GOT3 (cell line): ENCODE measurements at places on chromosomes 7 and 10.
A peak's percentile ranks its signal among the peaks of the same experiment; 100 is the strongest.

DNA sequence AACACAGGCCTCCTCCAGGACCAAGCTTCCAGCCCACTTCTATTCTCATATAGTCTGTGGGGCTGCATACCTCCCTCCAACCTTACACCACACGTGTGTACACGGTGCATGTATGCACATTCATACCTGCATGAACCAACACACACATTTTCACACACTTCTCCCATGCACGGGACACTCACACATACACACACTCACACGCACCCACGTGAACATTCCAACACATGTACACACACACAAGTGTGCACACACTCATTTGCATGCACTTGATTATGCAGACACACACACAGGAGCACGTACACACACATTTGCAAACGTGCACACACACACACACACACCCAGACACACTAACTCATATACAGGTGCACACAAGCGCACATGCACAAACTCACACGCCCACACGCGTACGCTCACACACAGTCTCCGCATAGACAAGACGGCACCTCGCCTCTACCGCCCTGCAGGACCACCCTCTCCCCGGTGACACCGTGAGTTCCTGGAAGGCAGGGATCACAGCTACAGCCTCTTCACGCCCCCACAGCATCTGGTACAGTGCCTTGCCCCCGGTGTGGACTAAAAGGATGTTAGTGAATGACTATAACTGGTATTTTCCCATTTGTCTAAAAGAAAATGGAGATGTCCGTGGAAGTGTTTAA, 263.8 kb downstream of the PTPRN2 start:
- DNase-seq: no peak

GRCh38 chr7:111903016-111903415, 303.2 kb downstream of the DOCK4 start:
- DNase-seq: no peak

DNA sequence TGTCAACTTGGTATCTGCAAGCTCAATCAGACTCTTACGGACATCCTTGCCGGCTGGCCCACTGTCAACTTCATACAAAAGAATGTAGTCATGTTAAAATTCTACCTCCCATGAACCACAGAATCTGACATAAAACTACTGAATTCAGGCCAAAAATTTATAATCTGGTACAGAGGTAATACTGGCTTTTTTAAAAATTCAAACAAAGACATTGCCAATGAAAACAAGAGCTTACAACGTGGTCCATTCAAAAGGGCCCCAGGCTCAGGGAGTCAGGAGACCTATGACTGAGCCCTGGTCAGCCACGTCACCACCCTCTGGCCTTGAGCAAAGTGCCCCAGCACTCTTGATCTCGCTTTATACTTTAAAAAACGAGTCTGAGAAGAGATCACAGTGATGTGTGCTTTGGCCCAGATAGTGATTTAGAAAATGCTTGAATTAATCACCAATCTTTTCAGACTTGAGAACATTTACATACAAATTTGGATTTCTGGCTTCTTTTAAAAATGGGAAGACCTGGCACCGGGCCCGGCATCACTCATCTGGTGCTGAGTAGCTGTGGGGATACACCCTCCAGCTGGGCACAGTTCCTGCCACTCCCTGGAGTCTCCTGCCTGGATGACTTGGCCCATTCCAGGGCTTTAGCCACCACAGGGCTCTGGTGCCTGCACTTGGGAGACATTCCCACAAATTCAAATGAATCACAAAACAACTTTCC, 94.1 kb downstream of the PIP4K2A start:
- DNase-seq: peak; percentile 74

DNA sequence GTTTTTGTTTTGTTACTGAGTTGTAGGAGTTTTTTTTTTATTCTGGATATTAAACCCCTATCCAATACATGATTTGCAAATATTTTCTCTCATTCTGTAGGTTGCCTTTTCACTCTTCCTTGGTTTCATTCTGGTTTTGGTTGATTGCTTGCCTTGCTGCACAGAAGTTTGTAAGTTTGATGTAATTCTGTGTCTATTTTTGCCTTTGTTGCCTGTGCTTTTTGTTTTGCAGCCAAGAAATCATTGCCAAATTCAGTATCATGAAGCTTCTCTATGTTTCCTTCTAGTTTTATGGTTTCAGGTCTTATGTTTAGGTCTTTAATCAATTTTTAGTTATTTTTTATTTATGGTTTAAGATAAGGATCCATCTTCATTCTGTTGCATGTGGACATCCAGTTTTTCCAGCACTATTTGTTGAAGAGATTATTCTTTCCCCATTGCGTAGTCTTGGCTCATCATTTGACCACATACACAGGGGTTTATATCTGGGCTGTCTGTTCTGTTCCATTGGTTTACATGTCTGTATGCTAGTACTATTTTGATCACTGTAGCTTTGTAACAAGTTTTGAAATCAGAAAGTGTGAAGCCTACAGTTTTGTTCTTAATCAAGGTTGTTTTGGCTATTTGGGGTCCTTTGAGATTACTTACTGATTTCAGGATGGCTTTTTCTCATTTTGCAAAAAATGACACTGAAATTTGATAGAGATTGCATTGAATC, 26.4 kb downstream of the BMPR1A start:
- no peak for DNase-seq

- no peak for DNase-seq
These were observed 1189.2 kb downstream of the TYW1 start for GRCh38 chr7:68185631-68186456.

DNA sequence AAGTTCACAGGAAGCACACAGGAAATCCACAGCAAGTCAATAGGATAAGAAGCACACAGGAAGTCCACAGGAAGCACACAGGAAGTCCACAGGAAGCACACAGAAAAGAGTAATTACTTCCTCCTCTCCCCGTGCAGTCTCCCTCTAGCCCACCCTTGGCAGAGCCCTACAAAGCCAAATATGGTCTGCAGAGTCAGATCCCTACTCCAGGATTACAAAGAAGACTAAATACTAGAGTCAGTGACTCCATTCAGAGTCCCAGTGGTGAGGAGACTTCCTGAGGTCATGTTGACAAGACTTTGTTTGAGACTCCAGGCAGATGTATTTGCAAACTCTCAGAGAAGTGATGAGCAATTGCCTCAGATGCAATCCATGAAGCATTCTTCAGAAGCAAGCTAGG, 398.6 kb upstream of the AUTS2 start:
- no peak for DNase-seq
